Stimulated activated CD8-positive, alpha-beta memory T cell treated with anti-CD3 and anti-CD28 coated beads, Interleukin-4, amount 100 ng/mL, for 4 hours (primary cell): ENCODE measurements at places on chromosomes 6 and 20.

- DNase-seq = no peak
Observed at GRCh38 chr6:77401231-77401630, 62.1 kb downstream of the HTR1B start.

- no peak for DNase-seq
Observed at GRCh38 chr20:1469925-1470571, 3.4 kb upstream of the NSFL1C start.

GRCh38 chr20:7348253-7348652, 580.8 kb downstream of the BMP2 start:
- DNase-seq = no peak

DNA sequence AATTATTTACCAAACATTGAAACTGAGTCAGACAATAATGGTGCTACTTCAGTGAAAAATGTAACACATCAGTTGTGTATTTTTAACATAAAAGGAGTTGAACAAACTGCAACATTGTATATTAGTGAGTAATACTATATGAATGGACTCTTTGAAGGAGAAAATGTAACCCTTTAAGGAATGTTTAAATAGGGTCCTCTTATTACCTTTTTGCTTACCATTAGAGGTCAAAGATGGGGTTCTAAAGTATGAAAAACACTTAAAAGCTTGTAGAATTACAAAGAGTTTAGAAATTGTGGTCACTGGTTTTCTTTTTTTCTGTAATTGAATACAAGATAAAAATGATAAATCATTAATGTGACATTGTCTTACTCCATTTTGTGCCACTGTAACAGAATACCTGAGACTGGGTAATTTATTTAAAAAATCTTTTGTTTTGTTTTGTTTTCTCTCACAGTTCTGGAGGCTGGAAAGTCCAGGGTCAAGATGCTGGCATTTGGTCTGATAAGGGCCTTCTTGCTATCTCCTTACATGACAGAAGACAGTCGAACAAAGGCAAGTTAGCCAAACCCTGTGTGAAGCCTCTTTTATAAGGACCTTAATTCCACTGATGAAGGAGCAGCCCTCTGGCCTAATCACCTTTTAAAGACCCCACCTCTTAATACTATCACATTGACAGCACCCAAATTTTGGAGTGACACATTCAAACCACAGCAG, 43.2 kb downstream of the SESN1 start:
- DNase-seq = no peak

GRCh38 chr6:137017081-137017480, 27.7 kb downstream of the IL20RA start:
- no peak for DNase-seq

GRCh38 chr6:107305391-107305790, 154.0 kb downstream of the PDSS2 start:
- DNase-seq = no peak

GRCh38 chr20:37309936-37310590, 20.6 kb downstream of the MANBAL start:
- no peak for DNase-seq

DNA sequence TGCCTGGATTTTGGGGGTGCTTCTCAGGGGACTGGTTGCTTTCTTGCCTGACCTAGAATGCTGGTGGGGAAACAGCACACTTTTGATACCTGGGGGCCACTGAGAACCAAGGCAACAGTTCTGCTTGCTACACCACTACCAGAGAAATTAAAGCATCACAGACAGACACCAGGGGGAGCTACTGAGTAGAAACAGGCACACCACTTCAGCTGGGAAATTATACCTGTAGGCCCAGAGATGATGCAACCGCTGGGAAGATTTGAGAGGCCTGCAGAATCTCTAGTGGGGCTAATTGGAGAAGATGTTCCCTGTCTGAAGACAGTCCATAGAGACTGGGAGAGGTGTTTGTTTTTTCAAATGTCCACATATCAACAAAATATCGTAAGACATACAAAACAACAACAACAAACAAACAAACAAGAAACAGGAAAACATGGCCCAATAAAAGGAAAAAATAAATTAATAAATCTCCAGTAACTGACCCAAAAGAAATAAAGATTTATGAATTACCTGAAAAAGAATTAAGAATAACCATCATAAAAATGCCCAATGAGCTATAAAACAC, 129.4 kb upstream of the RIN2 start:
- no peak for DNase-seq

DNA sequence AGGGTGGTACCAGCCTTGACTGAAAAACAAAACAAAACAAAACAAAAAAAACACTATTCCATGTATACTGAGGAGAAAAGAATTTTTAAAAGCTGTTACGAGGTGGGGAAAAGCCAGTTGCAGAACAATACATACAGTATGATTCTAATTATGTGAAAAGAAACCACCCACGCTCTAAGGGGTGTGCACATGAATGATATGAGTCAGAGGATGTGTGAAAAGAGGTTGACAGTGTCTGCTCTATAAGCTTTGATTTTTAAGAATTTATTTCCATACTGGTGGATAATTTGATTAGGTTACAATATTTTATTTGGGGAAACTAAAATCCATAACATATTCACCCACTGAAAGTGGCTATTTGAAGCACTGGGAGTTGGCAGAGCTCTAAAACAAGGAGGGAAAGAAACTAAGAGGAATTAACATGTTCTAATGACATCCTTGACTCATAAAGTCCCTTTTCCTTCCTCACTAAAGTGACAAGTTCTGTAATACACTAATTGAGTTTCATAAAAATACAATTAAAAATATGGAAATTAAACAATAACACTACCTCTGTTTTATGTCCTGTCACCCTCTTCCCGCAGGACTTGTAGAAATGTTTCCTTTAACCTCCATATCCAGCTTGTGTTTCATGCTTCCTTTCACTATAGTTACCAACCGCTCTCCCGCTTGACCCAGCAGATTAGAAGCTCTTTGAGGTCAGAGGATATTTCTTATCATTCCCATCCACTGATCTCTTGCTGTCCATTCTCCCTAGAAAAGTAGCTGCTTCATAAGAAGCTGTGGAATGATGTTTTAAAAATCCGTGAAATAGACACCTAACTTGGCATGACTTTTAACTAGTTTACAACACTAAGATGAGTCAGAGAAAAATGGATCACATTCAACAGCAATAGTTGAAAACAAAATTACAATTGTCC, 118.6 kb upstream of the CCDC28A start:
- DNase-seq = no peak

DNA sequence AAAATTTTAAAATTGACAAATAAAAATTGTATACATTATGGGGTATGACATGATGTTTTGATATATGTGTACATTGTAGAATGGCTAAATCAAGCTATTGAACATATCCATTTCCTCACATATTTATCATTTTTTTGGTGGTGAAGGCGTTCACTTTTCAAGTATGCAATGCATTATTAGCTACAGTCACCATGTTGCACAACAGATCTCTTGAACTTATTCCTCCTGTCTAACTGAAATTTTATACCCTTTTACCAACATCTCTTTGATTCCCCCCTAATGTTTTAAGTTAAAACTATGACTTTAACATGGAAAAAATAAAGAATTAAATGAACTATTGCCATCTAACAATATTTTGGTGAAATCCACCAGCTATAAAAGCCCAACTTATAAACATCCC, 65.2 kb upstream of the UST start:
- DNase-seq = no peak

GRCh38 chr20:43985121-43985520, 70.5 kb downstream of the TOX2 start:
- DNase-seq = no peak

GRCh38 chr6:112016320-112016719, 37.6 kb upstream of the CCN6 start:
- no peak for DNase-seq

- no peak for DNase-seq
Observed at GRCh38 chr20:36793294-36794115, 19.9 kb upstream of the DSN1 start.

DNA sequence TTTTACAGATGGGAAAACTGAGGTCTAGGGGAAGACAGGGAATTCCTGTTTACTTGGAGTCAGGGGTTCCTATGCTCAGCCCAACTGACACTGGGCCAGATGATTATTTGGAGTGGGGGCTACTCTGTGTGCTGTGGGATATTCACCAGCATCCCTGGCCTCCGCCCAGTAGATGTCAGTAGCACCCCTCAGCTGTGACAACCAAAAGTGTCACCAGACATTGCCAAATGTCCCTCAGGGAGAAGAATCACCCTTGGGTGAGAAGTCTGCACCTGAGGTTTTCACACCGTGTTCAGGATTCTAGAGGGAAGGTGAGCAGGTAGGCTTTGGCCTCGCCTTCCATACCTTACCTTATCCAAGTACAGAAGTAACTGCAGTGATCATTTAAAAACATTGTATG, 27.6 kb downstream of the CDH26 start:
- no peak for DNase-seq

GRCh38 chr6:157273756-157274470, 49.4 kb downstream of the TMEM242 start:
- peak; percentile 28 for DNase-seq

- DNase-seq = no peak
Observed at GRCh38 chr6:170259278-170259677, 31.6 kb downstream of the DLL1 start.

GRCh38 chr6:46862381-46862780, 59.4 kb downstream of the ADGRF5 start:
- no peak for DNase-seq

DNA sequence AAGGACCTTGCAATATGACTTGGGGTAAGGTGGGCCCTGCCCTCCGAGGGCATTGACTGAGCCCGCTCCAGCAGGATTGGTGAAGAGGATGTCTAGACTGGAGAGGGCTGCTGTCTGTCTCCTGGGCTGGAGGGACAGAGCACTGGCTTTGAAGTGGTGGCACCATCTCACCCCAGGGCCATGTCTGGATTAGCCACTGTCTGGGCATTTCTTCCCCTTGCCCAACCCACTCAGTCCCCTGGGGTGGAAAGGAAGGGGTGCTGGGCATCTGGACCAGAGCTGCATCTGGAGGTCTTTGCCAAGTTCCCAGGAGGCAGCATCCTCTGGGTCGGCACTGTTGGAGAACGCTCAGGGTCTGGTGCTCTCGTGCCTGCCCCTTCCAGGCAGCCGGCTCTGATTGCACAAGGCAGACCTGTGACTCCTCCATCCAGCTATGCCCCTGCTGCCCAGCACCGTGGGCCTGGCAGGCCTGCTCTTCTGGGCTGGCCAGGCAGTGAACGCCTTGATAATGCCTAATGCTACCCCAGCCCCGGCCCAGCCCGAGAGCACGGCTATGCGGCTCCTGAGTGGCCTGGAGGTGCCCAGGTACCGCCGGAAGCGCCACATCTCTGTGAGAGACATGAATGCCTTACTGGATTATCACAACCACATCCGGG, at the start of gene R3HDML:
TSS of gene R3HDML (plus strand) at position 319 of the 656 bp plus-strand sequence. CDS start at position 434, 115 bp downstream.
- DNase-seq = no peak

DNA sequence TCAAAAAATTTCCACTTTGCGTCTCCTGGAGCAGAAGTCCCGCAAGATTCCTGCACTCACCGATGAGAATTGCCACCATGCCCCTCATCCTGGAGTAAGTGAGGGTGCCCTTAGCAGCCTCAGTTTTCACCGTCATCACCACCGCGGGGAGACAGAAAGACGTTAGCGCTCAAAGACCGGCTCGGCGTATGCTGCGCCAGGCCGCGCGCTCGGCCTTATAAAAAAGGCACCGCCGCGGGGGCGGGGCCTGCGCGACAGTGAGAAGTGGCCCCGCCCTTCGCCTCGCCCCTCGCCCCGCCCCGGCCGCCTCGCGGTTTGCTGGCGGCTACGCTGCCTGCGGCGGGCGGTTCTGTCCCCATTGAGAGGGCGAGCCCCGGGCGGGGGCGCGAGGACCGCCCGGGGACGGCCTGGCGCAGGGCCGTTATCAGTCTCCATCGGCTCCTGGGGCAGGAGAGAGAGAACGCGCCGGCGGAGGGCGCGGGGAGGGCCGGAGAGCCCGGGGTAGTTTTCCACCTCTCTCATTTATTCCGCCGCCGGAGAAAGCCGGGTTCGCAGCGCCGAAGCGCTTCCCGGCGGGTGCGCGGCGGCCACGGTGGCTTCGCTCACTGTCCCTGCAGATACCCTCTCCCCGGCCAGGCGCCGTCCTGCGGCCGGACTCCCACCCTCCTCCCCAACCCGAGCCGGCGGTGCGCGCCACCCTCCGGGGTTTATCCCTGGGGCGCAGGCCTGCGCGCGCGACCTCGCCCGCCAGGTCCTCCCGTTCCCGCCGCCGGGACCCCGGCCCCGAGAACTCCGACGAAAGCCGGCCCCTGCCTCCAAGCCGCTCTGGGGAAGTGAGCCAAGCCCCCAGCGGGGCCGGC, 122.5 kb upstream of the SLC2A12 start:
- DNase-seq = peak; percentile 89

GRCh38 chr6:88268508-88268907, 102.4 kb upstream of the CNR1 start:
- no peak for DNase-seq

- no peak for DNase-seq
Observed at GRCh38 chr6:94217836-94218235, 798.5 kb upstream of the EPHA7 start.

DNA sequence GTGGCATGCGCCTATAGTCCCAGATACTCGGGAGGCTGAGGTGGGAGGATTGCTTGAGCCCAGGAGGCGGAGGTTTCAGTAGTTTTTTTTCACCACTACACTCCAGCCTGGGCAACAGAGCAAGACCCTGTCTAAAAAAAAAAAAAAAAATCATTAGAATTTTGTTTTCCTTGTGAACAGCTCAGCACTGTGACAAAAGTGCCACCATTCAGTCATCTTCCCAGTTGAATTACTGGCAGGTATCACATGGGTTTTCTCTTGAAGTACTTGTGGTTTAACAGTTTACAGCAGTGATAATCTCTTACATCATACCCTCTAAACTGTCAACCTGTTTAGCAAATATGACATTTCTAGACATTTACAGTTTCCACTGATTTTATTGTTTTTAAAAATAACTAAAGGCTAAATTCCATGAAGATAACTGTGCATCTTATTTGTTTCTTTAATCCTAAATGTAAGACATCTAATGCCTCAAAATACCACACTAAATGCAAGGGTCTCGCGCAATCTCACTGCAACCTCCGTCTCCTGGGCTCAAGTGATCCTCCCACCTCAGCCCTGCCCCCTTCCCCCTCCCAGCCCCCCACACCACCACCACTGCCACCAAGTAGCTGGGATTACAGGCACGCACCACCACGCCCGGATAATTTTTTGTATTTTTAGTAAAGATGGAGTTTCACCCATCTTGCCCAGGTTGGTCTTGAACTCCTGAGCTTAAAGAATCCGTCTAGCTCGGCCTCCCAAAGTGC, 7.0 kb downstream of the TRPC4AP start:
- DNase-seq = no peak

DNA sequence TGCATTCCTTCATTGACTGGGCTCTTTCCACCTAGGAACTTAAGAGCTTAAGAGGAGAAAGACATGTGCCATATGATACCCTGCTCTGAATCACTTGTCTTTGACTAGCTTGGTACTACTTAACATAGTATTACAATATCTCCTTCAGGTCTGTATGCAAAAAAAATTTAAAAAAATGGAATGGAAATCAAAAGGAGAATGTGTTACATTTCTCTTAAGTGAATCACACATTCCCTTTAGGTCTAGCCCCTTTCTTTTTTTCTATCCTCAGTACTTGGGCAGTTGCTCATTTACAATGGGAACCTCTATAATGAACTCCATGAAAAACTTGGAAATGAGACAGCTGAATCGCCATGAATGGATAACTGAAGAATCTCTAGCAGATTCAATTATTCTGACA, 53.8 kb downstream of the SLC35F1 start:
- no peak for DNase-seq

GRCh38 chr6:30735668-30736314, 6.7 kb downstream of the FLOT1 start:
- no peak for DNase-seq

- DNase-seq = no peak
Observed at GRCh38 chr6:3987053-3987452, 91.9 kb downstream of the FAM217A start.

- DNase-seq = no peak
Observed at GRCh38 chr20:51100617-51101016, 77.7 kb upstream of the KCNG1 start.
